ENCODE measurements at places on chromosomes 13 and 19.
A peak's percentile ranks its signal among the peaks of the same experiment; 100 is the strongest.

- no peak for DNase-seq
Observed at GRCh38 chr13:99376132-99376531, 68.9 kb upstream of the GPR183 start.

- DNase-seq: no peak
Observed at GRCh38 chr13:109725297-109725696, 61.1 kb downstream of the IRS2 start.

DNA sequence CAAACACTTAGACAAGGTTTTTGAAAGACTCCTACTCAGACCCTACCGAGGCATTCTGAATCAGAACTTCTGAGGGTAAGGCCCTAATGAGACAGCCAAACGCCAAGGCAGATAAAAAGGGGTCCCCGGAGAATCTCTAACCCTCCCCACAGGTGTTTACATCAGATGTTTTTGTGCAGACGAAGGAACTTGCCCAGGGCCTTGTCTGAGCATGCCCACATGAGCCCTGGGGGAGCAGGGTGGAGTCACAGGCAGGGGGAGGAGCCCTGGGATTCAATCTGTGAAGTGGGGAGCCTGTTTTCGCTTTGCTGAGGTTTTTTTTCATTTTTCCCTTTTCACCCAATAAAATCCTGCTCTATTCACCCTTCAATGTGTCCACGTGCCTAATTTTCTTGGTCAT is 61.6 kb upstream of the MED4 start:
- peak; percentile 22 for DNase-seq

DNA sequence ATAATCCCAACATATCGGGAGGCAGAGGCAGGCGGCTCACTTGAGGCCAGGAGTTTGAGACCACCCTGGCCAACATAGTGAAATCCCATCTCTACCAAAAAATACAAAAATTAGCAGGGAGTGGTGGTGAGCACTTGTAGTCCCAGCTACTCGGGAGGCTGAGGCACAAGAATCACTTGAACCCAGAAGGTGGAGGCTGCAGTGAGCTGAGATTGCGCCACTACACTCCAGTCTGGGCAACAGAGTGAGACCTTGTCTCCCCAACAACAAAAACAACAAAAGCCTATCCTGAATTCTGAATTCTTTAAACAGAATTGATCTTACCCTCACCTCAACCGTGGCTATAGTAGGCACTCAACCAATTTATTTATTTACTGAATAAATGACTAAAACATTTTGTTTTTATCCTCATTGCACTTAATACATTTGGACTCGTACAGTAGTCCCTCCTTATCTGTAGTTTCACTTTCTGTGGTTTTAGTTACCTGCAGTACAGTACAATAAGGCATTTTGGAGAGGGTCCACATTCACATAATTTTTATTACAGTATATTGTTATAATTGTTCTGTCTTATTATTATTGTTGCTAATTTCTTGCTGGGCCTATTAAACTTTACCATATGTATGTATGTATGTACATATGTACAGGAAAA is 98.8 kb downstream of the TBC1D4 start:
- DNase-seq: no peak

DNA sequence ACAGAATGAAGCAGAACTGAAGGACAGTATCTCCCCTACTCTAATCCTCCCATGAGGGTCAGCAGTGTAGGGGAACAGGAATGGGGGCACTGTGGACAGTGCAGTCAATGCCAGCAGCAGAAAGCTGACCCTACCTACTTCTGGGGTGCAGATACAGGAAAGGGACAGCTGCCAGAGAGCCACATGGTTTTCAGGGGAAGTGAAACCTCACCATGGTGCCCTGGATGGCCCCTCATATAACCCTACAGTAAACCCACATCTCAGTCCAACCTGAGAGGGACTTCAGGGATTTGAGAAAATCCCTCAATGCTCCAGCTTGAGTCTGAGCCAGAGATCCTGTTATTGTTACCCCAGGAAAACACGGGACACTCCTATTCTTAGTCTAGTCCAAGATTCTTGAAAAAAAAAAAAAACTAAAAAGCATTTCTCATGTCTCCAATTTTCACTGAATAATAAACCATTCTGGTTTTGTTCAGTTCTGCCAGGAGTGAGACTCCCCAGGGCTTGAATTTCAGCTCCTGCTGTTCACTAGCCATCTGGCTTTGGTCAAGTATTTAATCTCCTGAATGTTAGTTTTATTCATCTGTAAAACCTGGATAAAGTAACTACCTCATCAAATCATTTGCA is 511.6 kb upstream of the ARGLU1 start:
- no peak for DNase-seq

GRCh38 chr19:46385636-46386035 is 27.7 kb downstream of the CCDC8 start:
- DNase-seq: no peak

GRCh38 chr13:80550971-80551441 is 210.1 kb upstream of the SPRY2 start:
- DNase-seq: no peak

DNA sequence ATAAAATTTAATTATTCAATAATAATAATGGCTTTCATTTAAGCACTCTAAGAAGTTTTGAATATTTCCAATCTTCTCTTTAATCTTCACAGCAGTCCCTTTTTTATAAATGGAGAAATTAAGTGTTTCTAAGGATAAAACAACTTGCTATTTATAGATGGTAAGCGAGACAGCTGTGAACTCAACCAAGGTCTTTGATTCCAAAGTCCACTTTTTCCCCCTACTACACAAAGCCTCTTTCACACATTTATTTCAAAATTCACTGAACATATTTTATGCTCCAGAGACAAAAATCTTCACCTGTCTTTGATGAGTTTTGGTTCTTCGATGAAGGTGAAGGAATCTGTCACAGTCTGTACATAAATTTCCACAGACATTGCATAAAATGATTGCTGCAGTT is 34.4 kb upstream of the FBXL3 start:
- no peak for DNase-seq

DNA sequence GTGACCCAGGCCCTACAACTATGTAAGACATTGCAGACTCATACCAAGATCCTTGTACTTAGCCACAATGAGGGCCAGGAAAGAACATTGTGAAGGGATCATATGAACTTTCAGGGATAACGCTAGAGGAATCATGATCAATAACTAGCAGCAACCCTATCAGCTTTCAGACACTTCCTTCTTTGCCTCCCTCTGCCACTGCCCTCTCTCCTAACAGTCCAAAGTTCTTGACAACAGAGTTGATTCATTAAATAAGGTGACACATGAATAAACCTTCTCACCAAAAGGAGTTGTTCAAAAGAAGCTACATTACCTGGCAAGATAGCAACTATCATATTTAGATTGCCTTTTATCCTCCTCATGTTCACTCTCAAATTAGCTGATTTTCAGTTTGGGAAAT is 272.2 kb upstream of the DACH1 start:
- no peak for DNase-seq

All from stimulated activated CD8-positive, alpha-beta memory T cell treated with anti-CD3 and anti-CD28 coated beads, Interleukin-15, amount 100 ng/mL, for 24 hours (primary cell).